ENCODE measurements at places on chromosomes 7 and 10. TPM values are rescaled to one million over a fixed set of nuclear protein-coding genes. Genes with fewer than 3 reads are reported as not detected.

Gene FAM237B
- total RNA-seq: not detected

Gene RBM48
- total RNA-seq: 14.6 TPM

Gene STK17A
- total RNA-seq: 14.8 TPM

Gene OR2A5
- total RNA-seq: not detected

Gene ACSL5
- total RNA-seq: 195 TPM

DNA sequence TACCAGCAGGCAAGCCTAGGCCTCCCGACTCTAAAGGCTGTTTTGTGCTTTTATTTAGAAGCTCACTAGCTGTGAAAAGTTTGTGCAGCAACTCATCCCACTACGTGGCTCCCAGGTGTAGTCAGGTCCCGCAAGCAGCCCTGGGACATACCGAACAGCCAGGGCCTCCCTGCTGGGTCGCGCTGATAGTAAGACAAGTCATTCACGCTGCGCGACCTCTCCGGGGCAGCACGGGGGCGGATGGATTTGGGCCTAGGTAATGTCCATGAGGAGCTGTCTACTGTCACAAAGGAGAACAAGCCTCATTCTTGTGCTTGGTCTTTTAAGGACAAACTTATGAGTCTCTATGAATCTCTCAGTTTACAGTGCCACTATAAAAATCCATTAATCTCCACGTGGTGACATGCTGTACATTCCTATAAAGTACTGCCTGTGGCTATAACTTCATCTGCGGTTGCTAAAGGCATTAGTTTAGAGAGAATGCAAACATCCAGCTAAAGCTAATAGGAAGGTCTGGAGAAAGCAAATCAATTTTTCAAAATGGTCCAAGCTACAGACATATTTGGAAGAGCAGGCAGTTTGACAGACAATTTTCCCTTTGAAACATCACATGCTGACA is 546.8 kb downstream of the PHTF2 start:
- DNase-seq: no peak

- no peak for DNase-seq
Measured at GRCh38 chr10:56623064-56623463, 262.0 kb upstream of the ZWINT start.

GRCh38 chr7:156906200-156906649 is 13.2 kb upstream of the LMBR1 start:
- DNase-seq: no peak

- no peak for DNase-seq
Measured at GRCh38 chr10:24287559-24288195, 78.7 kb downstream of the KIAA1217 start.

GRCh38 chr7:12494687-12495024 is 75.9 kb upstream of the SCIN start:
- DNase-seq: no peak

- peak; percentile 33 for DNase-seq
Measured at GRCh38 chr10:117663750-117664149, 121.2 kb downstream of the EMX2 start.

DNA sequence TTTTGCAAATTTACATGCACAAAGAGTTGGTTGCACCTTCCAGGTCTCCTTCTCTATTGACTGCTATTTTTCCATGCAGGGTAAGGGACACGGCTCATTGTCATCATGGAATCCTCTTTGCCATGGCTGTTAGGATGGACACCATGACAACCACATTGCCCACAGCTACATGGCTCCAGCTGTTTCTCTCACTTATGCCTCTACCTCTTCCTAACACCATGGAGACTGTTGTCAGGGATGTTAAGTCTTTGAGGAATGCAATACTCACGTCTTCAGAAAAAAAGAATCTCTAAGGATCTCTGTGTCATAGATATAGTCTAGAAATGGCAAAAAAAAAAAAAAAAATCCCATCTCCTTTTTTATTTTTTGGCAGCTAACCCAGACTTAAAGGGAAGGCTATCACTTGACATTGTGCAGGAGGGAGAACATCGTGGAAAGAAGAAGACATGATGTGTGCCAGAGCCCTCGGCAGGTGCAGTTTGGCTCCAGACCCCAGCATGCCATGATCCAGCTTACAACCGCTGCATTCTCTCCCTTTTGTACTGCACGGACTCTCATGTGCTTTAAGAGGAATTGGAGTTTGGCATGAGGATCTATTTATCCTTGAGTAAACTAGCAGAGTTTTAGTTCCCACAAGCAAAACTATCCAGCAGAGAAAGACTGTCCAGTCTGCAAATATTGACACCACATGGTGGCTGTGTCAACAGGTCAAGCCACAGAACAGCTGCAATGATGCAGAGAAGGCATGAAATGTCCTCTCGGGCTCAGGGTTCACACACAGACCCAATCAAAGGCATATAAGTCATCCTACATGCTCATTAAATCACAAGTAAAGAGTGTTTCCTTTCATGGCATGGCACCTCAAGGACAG is 70.8 kb downstream of the FRMD4A start:
- DNase-seq: no peak

GRCh38 chr10:64219271-64220025 is 698.2 kb downstream of the REEP3 start:
- DNase-seq: no peak

DNA sequence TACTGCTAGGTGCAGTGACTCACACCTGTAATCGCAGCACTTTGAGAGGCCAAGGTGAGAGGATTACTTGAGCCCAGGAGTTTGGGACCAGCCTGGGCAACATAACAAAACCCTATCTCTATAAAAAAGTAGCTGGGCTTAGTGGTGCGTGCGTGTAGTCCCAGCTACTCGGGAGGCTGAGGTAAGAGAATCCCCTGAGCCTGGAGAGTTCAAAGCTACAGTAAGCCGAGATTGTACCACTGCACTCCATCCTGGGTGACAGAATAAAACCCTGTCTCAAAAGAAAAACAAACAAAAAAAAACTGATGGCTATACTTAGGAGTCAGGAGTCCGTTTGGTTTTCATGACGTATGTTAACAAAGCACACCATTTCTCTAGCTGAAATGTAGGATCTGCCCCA is 2.9 kb downstream of the SGMS1 start:
- DNase-seq: no peak

Measured in HCT116 (cell line).